ENCODE measurements at places on chromosomes 1 and 21.

GRCh38 chr1:156862997-156863599 is 2.4 kb downstream of the NTRK1 start:
- no peak for DNase-seq

GRCh38 chr1:14242123-14242522 is 356.4 kb upstream of the KAZN start:
- no peak for DNase-seq

- no peak for DNase-seq
Measured at GRCh38 chr1:237470712-237471338, 419.9 kb downstream of the ZP4 start.

DNA sequence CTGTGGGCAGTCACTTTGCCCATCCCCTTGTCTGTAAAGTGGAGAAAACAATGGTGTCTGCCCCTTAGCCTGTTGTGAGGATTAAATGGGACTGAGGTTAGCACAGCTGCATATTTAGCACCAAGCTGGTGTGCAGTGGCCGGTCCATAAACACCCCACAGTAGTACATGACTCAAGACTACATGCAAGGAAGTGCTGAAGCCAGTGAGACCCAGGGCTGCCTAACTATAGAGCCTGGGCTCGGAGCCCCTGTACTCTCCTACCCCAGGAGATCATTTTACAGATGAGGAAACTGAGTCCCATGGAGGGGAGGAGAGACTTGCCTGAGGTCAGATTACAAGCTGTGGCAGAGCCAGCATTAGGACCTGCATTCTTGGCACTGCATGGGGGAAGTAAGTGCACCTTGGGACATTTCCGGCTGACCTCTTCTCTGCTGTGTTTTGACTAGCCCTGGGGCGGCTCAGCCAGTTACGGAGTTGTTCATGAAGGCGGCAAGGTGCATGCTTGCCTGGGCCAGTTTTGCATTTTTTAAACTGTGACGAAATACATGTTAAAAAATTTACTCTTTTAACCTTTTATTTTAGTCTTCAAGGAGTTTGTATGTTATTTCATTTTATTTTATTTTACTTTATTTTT is 3.2 kb downstream of the SERINC2 start:
- no peak for DNase-seq

DNA sequence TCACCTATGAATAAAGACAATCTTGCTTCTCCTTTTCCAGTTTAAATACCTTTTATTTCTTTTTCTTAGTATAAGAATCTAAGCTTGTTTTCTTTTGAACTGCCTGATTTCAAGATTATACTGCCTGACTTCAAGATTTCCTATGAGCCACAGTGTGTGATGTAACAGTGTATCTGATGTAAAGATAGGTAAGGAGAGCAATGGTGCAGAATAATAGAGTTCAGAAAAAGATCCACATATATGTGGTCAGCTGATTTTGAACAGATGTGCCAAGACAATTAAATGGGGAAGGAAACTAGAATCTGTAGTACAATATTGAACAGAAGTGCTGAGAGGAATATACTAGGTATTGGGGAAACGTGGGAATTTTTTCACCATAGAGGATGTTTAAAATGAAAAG is 21.0 kb downstream of the EXO1 start:
- no peak for DNase-seq

DNA sequence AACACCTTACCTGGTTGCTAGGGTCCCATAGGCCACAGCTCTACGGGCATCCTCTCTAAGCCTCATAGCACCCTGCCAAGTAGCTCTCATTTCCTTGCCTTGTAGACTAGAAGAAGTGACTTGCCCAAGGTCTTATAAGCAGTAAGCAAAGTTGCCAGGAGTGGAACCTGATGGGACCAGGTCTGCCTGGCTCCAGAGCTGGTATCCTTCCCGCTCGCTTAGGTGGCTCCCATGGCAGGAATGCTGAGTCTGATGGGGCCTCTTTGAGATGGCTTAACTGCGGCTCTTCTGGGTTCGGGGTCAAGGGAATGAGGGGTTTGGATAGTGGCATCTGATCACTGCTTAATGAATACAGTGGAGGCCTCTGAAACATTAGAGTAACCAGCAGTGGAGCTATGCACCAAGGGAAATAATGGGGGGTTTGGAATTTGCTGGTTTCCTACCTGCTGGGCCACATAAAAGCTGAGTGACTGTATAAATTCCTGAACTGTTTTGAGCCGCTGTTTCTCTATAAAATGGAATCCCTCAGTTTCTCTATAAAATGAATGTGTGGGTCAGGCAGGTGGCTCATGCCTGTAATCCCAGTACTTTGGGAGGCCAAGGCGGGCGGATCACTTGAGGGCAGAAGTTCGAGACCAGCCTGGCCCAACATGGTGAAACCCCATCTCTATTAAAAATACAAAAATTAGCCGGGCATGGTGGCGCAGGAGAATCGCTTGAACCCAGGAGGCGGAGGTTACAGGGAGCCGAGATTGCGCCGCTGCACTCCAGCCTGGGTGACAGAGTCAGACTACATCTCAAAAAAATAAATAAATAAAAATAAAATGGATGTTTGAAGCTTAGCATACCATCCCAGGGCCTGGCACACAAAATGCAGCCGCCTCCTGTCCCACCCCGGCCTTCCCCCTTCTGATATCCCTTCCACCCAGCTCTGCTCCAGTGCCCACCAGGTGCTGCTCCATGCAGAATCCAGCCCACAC is 12.4 kb downstream of the FAM151A start:
- DNase-seq: no peak

DNA sequence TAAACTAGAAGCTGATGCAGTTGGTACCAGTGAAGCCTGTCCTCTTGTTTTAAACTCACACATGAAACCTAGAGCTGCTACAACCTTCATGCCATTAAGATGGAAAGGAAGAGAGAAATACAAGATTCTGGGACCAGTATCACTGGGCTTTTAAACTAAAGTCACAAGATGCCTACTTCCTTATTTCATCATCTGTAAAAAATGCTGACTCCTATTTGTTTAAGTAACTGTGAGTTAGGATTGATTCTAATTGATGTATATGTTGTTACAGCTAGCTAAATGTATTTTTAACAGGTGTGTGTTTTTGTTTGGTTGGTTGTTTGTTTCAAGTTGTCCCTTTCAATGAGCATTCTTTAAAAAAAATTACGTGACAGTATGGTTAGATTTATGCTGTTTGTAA is 833.3 kb upstream of the PRMT6 start:
- no peak for DNase-seq

DNA sequence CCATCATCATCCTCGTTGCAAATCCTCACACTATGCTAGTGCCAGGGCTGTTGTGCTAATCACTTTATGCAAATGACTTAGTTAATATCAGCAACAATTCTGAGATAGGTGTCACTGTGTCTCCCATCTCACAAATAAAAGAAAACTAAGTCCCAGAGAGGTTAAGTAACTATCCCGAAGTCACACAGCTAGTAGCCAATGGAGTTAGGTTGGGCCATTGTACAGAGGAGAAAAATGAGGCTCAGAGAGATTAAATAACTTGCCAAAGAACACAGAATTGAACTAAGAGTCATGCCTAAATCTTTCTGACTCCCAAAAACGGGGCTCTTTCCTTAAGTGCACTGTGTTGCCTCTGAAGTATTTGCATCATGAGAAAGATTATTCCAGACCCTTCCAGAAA is 146.4 kb downstream of the MIS18A start:
- no peak for DNase-seq

GRCh38 chr1:206979379-206980043 is 9.3 kb upstream of the FCAMR start:
- no peak for DNase-seq

DNA sequence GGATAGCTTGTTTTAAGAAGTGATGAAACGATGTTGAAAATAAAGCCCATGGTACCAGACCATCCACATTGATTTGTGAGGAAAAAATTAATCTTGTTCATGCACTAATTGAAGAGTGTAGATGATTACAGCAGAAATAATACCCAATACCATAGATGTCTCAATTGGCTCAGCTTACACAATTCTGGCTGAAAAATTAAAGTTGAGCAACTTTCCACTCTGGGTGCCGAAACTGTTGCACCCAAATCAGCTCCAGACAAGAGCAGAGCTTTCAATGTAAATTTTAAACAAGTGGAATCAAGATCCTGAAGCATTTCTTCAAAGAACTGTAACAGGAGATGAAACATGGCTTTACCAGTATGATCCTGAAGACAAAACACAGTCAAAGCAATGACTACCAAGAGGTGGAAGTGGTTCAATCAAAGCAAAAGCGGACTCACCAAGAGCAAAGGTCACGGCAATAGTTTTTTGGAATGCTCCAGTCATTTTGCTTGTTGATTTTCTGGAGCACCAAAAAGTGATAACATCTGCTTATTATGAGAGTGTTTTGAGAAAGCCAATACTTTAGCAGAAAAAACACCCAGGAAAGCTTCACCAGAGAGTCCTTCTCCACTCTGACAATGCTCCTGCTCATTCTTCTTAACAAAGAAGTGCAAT is 16.1 kb upstream of the KCNA3 start:
- DNase-seq: no peak

DNA sequence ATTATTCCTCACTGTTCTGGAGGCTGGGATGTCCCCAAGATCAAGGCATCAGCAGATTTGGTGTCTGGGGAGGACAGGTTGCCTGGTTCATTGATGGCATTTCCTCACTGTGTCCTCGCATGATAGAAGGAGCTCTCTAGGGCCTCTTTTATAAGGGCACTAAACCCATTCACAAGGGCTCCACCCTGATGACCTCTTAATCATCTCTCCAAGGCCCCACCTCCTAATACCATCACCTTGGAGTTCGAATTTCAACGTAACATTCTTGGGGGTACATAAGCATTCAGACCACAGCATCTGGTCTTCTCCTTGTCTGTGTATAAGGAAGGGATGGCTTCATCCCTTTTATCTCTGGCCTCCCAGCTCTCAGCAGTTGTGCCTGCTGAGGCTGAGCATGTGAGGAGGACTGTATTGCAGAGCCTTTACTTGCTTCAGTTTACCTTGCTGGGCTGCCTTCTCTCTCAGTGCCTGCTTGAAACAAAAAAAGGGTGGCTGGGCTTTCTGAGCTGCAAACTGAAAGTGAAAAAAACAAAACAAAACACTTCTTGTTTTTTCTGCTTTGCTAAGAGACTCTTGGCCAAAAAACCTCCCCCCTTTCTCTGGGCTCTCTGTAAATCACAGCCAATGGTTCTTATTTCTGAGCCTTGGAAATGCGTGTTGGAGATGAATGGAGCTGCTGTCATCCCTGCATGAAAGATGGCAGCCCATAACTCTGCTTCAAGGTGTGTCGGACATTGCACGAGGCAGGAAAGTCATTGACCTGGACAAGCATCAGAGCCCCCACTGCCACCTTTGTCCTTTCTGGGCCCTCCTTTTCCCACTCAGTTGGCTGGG is 75.8 kb downstream of the RHOU start:
- no peak for DNase-seq

DNA sequence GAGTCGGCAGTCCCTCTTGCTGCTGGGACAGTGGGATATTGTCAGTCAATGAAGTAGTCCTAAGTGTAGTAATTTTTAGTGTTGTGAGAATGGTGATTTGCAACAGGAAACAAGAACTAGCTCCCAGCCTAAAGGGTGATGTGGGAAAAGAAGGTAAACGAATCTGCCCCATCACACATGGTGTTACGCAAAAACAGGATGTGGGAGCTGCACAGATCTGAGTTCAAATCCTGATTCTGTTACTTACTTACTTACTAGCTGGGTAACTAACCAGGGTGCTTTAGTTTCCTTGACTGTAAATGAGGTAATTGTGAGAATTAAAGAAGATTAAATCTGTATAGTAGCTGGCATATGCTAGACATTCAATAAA is 22.3 kb downstream of the NAV1 start:
- no peak for DNase-seq

- DNase-seq: no peak
Measured at GRCh38 chr1:235407419-235407818, 40.2 kb downstream of the TBCE start.

DNA sequence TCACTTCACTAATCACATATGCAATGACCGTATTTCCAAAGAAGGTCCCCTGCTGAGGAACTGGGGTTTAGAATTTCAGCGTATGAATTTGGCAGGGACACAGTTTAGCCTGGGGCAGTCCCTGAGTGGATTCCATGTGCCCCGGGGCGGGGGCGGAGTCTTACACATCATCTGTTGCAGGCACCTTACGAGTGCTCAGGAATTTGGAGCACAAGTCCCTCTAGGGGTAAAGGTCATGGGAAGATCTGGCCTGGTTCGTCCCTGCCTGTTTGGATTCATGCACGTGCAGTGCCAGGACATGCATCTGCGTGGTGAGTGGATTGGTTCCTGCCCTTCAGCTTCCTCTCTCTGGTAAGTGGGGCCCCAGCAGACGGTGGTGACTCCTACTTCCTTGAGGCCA is 208.3 kb upstream of the C1orf174 start:
- no peak for DNase-seq

DNA sequence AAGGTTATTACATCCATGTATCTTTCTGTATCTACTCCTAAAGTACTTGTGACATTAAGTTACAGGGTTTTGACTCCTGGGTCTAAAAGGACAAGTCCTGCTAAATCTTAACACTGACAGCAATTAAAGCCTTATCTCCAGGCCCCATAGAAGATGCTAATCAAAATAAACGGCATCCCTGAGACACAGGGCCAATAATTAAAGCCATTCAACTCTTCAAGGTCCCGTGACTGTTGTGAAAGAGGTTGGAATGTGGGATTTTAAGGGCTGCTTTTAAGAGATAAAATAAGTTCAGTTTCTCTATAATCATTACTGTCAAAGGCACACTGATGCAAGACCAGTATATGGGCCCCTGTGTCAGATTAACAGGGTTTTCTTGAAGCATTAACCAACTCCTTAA is 8.3 kb downstream of the DNAI4 start:
- no peak for DNase-seq

GRCh38 chr1:165173409-165173808 is 183.1 kb downstream of the LMX1A start:
- DNase-seq: no peak

DNA sequence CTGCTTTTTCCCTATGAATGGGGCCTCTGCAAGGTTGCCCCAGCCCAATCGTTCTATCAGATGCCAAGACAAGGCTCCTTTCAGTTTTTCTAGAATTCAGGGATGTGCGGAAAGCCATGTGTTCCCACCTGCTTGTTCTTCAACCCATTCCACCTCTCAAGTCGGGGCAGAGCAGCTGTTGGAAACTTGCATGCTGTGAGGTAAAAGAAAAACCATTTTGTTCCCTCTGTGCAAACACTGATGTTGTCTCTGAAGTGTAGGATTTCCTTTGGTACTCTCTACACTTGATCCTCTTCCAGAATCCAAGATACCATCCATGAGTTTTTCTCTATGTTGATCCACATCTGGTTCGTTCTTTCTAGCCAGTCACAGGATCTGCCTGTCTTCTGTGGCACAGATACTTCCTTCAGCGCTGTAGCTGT is 7.3 kb downstream of the IER5 start:
- DNase-seq: no peak

GRCh38 chr1:65541161-65541560 is 120.7 kb downstream of the LEPR start:
- no peak for DNase-seq
